Gastrocnemius medialis (tissue), 4 donors: ENCODE measurements at places on chromosomes 7 and 10. TPM values are rescaled to one million over a fixed set of nuclear protein-coding genes. Genes with fewer than 3 reads are reported as not detected.

The ITPRIP gene
- total RNA-seq: 8.3 TPM

The HABP2 gene
- total RNA-seq: not detected

The DNAJB9 gene
- 96.6 TPM for total RNA-seq

The PTPRZ1 gene
- total RNA-seq: not detected

The GPRIN2 gene
- not detected for total RNA-seq

The ARHGAP12 gene
- total RNA-seq: 17.0 TPM

The RBM33 gene
- 27.4 TPM for total RNA-seq

The CRYGN gene
- total RNA-seq: not detected
